Endothelial cell of umbilical vein (primary cell): ENCODE measurements at places on chromosomes 6 and 20. TPM values are rescaled to one million over a fixed set of nuclear protein-coding genes. Genes with fewer than 3 reads are reported as not detected.
A peak's percentile ranks its signal among the peaks of the same experiment; 100 is the strongest.

POU3F2 gene
- total RNA-seq = not detected in 2 replicates

SLC26A8 gene
- not detected in 2 replicates for total RNA-seq

GSTA1 gene
- not detected in 2 replicates for total RNA-seq

OLIG3 gene
- total RNA-seq = not detected in 2 replicates

FOXO3 gene
- 15.7 and 16.9 TPM in 2 replicates for total RNA-seq

PLA2G7 gene
- not detected in 2 replicates for total RNA-seq

OR12D3 gene
- total RNA-seq = not detected in 2 replicates

- DNase-seq = no peak
- no peaks in the 10 kb centered on the region for H3K27me3 ChIP-seq
- H3K4me1 ChIP-seq = no peaks in the 10 kb centered on the region
These were observed 1372.1 kb downstream of the EPHA7 start for GRCh38 chr6:92047152-92047850.

GRCh38 chr6:2855061-2855519, 13.4 kb upstream of the SERPINB1 start:
- H3K27me3 ChIP-seq = no peaks in the 10 kb centered on the region
- H3K4me1 ChIP-seq = peaks cover 67% of the 10 kb centered on the region
- H3K27ac ChIP-seq = peak overlapping the region; percentile 96

DNA sequence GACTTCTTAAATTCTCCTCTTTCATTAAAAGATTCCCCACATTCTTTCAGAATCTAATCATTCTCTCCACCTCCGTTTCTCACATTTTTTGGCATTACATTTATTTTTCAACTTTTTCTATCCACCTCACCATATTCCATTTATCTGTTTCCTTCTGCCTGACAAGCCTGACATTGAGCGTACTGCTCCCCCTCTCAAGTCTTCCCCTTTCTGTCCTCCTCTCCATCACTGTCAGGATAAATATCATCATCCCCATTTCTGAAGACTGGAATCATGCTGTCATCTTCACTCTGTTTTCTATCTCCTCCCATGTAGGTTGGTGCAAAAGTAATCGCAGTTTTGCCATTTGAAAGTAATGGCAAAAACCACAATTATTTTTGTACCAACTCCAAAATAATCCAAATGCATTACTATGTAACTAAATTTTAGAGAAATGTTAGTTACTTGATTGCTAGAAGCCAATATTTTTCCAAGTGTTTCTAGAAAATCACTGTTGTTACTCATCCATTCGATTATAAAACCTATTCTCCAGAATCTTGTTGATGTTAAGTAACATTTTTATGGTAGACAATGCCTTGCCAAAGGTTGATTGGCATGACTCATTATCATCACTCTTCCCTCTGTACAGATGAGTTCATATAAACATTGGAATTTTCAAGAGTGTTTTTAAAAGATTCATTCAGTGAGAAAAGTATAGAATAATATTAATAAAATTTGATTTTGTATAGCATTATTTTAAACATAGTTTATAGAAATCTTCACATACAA, 292.3 kb upstream of the RNF217 start:
- no peak overlapping the region for H3K4me3 ChIP-seq
- DNase-seq = no peak
- H3K36me3 ChIP-seq = no peaks in the 10 kb centered on the region

- DNase-seq = no peak
- H3K4me3 ChIP-seq = no peak overlapping the region
- peaks cover 12% of the 10 kb centered on the region for H3K4me1 ChIP-seq
- no peaks in the 10 kb centered on the region for H3K36me3 ChIP-seq
- no peak overlapping the region for H3K27ac ChIP-seq
These were observed 282.8 kb upstream of the SASH1 start for GRCh38 chr6:148059869-148060268.

DNA sequence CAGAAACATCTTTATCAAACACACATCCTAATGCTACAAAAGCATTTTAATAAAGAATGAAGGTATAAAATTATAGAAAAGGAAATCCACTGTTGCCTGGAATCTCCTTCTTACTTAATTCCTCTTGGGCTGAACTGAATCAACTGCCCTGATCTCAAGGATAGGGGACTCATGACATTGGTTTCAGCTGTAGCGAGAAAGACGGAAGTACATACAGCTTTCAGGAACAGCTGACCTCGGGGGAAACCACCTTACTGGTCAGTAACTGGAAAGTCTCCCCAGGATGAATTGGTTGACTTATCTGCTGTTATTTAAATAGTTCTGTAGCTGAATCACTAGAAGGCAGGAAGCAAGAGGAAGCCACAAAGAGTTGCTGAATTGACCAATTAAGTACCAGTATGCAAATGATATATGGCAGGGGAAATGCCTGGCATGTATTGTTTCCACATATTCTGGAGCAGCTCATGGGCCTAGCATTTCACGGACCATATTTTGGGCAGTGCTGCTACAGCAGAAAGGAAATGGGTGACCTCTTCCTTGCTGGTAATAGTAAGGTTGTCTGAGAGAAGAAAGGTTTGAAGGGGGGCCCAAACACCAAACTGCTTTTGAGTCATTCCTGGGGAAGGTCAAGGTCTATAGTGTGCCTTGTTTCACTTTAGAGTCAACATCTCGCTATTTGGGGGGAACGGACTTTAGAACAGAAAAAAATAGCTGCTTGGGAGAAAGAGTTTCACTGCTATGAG, 43.7 kb upstream of the MAP7 start:
- no peak overlapping the region for H3K4me3 ChIP-seq
- peak; percentile 97 for DNase-seq
- H3K4me1 ChIP-seq = peaks cover 20% of the 10 kb centered on the region

GRCh38 chr6:110720066-110720465, 95.2 kb downstream of the CDK19 start:
- no peaks in the 10 kb centered on the region for H3K36me3 ChIP-seq
- H3K4me1 ChIP-seq = no peaks in the 10 kb centered on the region
- no peaks in the 10 kb centered on the region for H3K27me3 ChIP-seq
- no peak overlapping the region for H3K27ac ChIP-seq
- H3K4me3 ChIP-seq = no peak overlapping the region

DNA sequence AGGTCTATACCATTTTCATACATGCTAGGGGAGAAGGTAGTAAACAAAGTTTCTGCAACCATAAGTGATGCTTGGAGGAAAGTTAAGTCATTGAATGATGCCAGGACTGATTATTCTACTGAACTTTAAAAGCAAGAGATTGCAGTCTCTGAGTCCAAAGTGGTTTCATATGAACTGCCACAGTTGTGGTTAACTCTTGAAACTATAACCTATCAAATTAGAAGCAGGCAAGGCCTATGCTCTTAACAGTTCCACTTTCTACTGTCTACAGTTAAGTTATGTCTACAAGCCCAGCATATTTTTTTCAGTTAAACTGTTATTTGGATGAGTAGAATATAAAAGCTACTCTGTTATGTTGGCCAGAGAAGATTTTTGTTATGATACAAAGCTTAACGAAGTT, 326.5 kb upstream of the RUNX2 start:
- H3K4me1 ChIP-seq = no peaks in the 10 kb centered on the region
- H3K36me3 ChIP-seq = no peaks in the 10 kb centered on the region
- no peaks in the 10 kb centered on the region for H3K27me3 ChIP-seq
- no peak overlapping the region for H3K4me3 ChIP-seq
- DNase-seq = no peak
- no peak overlapping the region for H3K27ac ChIP-seq

- no peak overlapping the region for H3K4me3 ChIP-seq
- no peak for DNase-seq
- no peaks in the 10 kb centered on the region for H3K36me3 ChIP-seq
These were observed 201.2 kb downstream of the PTPRK start for GRCh38 chr6:128319157-128319556.

DNA sequence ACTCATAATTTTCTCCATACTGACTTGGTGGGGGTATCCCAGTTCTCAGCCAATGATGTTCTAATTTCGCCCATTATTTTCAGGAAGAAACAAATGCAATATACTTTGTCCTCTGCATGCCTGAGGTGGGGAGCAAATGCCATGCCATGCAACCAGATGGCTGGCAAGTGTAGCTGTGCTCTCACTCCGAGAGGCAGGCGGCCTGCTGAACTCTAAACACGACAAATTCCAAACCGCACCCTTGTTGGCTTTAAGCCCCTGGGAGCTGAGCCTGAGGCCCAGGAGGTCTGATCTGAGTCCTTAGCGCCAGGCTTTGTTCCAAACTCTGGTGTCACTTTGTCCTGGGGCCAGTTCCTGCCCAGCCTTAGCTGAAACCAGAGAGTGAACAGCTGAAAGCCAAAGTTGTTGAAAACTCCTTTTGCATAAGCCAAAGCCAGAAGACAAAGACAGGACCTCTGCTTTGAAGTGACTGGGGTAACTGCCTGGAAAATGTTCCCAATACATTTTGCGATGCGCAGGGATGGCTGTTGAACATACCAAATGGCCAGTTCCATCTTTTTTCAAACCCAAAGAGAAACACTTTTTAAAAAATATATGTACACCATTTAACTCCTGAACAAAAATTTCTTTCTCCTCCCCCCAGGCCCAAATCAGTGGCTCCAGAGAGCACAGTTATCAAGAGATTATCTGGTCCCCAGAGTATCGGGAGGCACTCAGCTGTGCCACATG, 46.2 kb downstream of the TTI1 start:
- H3K27me3 ChIP-seq = no peaks in the 10 kb centered on the region
- H3K36me3 ChIP-seq = no peaks in the 10 kb centered on the region
- H3K27ac ChIP-seq = no peak overlapping the region
- DNase-seq = no peak

- peaks cover 17% of the 10 kb centered on the region for H3K4me1 ChIP-seq
- no peak overlapping the region for H3K27ac ChIP-seq
- no peaks in the 10 kb centered on the region for H3K36me3 ChIP-seq
- no peaks in the 10 kb centered on the region for H3K27me3 ChIP-seq
These were observed 356.8 kb downstream of the BTBD9 start for GRCh38 chr6:38282911-38283310.

DNA sequence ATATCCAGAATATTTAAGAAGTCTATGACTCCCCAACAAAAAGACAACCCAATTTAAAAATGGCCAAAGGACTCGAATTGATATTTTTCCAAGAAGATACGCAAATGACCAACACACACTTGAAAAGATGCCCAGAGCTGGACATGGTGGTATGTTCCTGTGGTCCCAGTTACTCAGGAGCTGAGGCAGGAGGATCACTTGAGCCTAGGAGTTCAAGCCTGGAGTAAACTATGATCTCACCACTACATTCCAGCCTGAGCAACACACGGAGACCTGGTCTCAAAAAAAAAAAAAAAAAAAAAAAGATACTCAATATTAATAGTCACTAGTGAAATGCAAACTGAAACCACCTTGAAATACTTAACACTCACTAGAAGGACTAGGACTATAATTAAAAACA, 12.2 kb upstream of the ARMC2 start:
- DNase-seq = no peak
- H3K27ac ChIP-seq = no peak overlapping the region
- no peak overlapping the region for H3K4me3 ChIP-seq
- no peaks in the 10 kb centered on the region for H3K36me3 ChIP-seq
- H3K4me1 ChIP-seq = no peaks in the 10 kb centered on the region

DNA sequence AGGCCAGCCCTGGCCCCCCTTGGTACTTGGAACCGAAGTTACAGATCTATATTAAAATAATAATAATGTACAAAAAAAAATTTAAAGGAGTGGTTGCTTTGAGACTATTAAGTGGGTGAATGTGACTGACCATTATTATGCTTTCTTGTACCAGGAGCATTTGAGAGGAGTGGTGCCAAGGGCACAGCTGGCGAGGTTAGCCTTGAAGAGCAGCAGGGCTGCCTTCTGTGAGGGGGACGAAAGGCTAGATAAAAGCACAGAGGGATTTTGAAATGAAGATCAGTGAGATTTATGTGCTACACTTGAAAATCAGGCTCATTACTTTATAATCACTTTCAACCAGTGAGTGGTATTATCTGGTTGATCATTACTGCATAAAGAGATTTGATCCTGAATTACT, 48.6 kb downstream of the FIG4 start:
- no peaks in the 10 kb centered on the region for H3K27me3 ChIP-seq
- peaks cover 2% of the 10 kb centered on the region for H3K36me3 ChIP-seq
- H3K27ac ChIP-seq = no peak overlapping the region
- peaks cover 11% of the 10 kb centered on the region for H3K4me1 ChIP-seq
- H3K4me3 ChIP-seq = no peak overlapping the region
- DNase-seq = no peak

- peak; percentile 90 for DNase-seq
- H3K4me1 ChIP-seq = peaks cover 15% of the 10 kb centered on the region
- H3K27ac ChIP-seq = peak overlapping the region; percentile 87
- H3K36me3 ChIP-seq = no peaks in the 10 kb centered on the region
These were observed 299.9 kb upstream of the SUPT3H start for GRCh38 chr6:45677381-45678284.

GRCh38 chr6:65289491-65289890, 417.5 kb downstream of the EYS start:
- H3K27me3 ChIP-seq = no peaks in the 10 kb centered on the region
- no peak overlapping the region for H3K4me3 ChIP-seq
- peaks cover 12% of the 10 kb centered on the region for H3K4me1 ChIP-seq
- DNase-seq = peak; percentile 77

GRCh38 chr20:37828684-37829083, 74.2 kb upstream of the VSTM2L start:
- H3K4me3 ChIP-seq = no peak overlapping the region
- H3K36me3 ChIP-seq = no peaks in the 10 kb centered on the region
- no peak for DNase-seq
- no peaks in the 10 kb centered on the region for H3K27me3 ChIP-seq
- H3K4me1 ChIP-seq = no peaks in the 10 kb centered on the region

GRCh38 chr6:154157082-154157481, 118.0 kb downstream of the OPRM1 start:
- no peaks in the 10 kb centered on the region for H3K27me3 ChIP-seq
- no peak for DNase-seq
- no peak overlapping the region for H3K4me3 ChIP-seq

GRCh38 chr6:85121158-85121557, 328.7 kb upstream of the NT5E start:
- no peak overlapping the region for H3K27ac ChIP-seq
- H3K36me3 ChIP-seq = no peaks in the 10 kb centered on the region
- no peak overlapping the region for H3K4me3 ChIP-seq
- no peaks in the 10 kb centered on the region for H3K4me1 ChIP-seq
- peaks cover 15% of the 10 kb centered on the region for H3K27me3 ChIP-seq
- no peak for DNase-seq

- no peak for DNase-seq
- H3K27me3 ChIP-seq = no peaks in the 10 kb centered on the region
- H3K36me3 ChIP-seq = no peaks in the 10 kb centered on the region
- no peak overlapping the region for H3K4me3 ChIP-seq
- H3K27ac ChIP-seq = no peak overlapping the region
These were observed 20.0 kb upstream of the ARMC12 start for GRCh38 chr6:35716798-35717197.

DNA sequence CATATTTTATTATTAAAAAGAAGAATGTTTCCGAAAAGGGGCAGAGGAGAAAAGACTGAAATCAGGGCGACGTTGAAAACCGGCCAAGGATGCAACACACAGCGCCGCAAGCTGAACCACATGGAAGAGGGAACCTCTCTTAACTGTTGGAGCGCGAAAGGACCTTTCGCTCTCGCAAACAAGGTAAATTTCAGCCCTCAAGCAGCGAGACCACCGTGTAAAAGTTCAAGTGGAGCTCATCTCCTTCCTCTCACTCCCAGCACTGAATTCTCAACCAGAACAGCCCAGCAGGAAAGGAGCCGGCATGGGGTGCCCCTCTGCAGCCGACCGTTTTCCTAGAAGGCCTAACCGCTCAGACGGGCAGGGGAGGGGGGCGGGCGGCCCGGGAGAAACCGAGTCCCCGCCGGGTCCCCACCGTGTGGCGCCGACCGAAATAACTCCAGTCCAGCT, 621 bp downstream of the GPR63 start:
- H3K36me3 ChIP-seq = no peaks in the 10 kb centered on the region
- no peak overlapping the region for H3K27ac ChIP-seq
- H3K27me3 ChIP-seq = peaks cover 65% of the 10 kb centered on the region
- peak overlapping the region; percentile 85 for H3K4me3 ChIP-seq
- peaks cover 10% of the 10 kb centered on the region for H3K4me1 ChIP-seq
- peak; percentile 5 for DNase-seq
